ENCODE measurements at places on chromosomes 2 and 18.

DNA sequence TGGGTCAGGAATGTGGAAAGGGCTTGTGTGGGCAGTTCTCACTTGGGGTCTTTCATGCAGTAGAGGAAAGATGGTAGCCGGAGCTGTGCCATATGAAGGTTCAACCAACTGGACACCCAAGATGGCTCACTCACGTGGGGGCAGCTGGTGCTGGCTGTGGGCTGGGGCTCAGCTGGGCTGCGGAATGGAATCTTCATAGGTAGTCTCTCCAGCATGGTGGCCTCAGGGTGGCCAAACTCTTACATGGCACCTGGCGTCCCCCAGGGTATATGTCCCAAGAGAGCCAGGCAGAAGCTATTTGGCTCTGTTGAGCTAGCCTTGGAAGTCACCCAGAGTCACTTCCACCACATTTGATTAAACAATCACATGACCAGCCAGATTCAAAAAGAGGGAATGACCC is 163.1 kb upstream of the KLHL29 start:
- no peak for DNase-seq

GRCh38 chr2:78779761-78780160 is 245.7 kb upstream of the REG3G start:
- no peak for DNase-seq

DNA sequence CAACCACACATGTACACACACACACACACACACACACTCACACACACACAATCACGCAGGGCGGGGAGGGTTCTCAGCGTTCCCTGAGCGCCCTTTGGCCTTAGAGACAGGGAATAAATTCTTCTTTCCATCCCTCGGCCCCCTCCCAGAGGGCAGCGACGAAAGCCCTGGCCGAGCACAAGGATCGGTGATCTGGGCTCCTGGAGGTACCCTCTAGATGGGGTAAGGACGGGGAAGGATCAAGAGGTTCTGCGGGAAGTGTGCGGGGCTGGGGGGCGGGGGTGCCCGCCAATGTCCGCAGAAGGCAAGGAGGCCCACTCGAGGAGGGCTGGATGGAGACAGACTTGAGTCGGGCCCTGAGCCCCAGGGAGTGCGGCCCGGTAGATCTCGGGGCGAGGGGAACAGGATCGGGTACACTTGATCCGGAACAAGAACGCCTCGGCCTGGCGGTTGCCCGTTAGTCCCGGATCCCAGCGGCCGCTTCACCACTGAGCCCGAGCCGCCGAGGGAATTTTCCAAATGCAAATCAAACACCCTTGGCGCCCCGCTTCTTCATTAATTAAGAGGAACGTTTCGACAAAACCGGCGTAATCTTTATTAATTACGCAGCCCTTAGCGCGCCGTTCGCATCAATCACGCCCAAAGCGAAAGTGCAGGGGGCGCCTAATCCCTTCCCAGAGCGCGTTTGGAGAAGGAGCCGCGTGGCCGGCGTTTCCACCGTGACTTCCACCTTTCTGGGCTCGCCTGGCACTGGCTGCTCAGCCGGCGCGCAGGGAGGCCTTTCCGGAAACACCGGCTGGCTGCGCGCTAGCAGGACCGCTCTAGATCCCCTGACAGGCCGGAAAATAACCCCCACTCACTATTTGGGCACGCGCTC is 7.0 kb upstream of the PAX3 start:
- DNase-seq: no peak

DNA sequence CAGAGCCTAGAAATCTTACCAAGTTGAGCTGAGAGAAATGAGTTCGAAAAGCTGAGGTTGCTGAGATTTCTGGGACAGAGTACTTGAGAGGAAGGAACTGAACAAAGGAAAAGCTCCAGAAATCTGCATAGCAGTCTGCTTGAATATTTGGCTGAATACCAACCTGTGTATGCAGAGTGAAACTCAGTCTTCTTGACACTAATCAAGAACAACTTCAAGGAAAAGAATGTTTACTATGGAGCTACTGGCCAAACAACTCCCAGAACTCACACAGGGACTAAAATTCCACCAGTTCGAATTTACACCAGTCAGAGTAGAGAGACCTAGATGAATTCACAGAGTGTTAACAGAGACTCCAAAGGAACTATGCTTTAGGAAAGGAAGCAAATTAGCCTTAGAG is 66.5 kb downstream of the USP37 start:
- no peak for DNase-seq

DNA sequence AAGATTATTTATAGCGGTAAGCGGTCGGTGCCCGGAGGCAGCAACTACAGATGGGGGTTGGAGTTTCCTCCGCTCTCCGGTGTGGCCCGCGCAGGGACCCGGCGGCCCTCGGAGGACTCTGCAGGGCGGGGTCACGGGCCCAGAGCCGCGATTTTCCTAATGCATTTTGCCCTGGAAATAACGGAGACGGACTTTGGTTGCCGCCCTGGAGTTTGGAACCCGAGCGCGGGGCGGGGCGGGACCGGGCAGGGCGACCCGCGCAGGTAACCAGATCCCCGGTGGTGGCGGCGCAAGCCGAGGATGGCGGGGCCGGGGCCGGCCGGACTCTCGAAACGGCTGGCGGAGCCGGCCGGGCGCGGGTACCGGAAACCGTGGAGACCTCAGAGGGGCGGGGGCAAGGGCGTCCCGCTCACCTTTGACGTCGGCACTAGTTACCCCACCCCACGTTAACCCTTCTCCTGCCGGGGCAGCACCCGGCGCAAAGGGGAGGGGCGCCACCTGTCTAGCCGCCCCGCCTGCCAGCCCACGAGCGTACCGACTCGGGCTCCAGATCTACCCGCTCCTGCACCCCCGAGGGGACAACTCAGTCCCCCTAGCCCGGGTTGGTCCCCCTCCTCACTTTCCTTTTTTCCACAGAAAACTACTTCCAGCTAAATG is 2.9 kb downstream of the CYP26B1 start:
- no peak for DNase-seq

GRCh38 chr18:58590839-58591238 is 38.1 kb downstream of the ALPK2 start:
- DNase-seq: no peak

DNA sequence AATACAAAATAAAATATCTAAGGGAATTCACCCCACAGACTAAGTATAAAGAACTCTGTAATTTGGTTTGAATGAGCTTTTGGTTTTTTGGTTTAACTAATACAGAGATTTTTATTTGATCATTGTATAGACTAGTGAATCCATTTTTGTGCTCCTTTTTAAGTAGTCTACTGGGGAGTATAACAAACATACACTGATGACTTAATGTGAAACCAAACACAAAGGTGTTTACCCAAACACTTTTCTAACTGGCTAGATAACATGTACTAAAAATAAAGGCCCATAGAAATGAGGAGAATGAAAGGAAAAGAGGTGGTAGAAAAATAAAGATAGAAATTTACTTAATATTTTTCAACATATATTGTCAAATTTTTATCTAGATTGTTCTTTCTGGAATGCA is 146.0 kb downstream of the NRXN1 start:
- no peak for DNase-seq

DNA sequence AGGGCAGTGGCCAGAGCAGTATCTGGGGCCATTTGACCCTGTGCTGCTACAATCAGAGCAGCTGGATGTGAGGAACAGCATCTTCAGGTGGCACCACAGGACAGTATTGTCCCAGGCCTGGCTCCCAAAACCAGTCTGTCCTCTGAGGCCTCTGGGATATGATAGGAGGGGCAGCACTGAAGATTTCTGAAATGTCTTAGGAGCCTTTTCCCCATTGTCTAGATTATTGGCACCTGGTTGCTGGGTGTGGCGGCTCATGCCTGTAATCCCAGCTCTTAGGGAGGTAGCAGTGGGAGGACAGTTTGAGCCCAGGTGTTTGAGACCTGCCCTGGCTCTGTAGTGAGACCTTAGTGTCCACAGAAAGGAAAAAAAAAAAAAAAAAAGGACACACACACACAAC is 270.6 kb upstream of the FBXO11 start:
- no peak for DNase-seq

DNA sequence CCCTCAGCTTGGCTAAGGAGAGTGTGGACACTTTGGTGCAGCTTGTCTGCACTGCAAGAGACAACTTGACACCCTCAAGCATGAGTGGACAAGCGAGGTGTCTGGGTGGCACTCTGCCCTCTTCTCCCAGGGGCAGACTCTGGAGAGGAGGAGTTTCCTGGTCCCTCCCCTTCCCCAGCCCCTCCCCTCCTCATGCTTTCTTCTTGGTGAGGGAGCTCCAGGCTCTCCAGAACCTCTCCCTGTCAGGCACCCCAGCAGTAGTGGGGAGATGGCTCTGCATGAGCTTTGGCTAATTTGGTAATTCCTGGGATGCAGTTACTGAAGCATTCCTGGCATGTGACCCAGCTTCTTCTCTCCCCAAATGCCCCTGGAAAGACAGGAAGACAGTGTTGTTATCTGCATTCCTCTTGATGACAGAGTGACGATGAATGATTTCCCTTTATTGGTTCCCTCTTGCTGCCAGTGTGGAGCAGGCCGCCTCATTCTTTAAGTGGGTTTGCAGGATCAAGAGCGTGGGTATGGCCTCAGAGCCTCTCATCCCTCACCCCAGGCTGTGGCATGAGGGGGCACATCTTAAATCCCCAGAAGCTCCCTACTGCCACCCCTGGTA is 89.2 kb downstream of the STPG4 start:
- no peak for DNase-seq

DNA sequence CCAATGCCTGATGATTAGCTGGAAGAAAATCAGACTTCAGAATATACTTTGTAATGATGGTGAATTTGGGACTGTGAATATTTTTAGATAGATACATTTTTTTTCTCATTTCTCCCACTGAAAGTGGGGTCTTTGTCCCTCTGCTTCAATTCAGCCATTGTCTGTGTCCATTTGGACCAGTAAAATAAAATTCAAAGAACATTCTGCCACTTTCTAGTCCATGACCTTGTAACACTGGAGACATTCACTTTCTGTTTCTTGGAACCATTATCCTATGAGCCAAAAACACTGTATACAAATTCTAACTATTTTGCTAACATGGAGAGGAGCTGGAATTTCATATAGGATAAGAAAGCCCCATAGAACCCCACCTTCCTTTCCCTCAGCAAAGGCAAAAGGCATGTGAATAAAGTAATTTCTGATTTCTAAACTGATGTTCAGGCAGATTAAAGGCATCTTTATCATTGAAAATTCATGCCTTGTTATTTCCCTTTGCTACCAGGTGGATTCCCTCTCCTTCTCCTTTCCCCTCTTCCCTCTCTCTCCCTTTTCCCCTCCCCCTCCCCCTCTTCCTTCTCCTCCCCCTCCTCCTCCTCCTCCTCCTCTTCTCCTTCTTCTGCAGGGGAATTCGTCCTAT is 2010.4 kb upstream of the LRRTM1 start:
- no peak for DNase-seq

GRCh38 chr2:168424112-168424951 is 31.7 kb upstream of the CERS6 start:
- DNase-seq: no peak

DNA sequence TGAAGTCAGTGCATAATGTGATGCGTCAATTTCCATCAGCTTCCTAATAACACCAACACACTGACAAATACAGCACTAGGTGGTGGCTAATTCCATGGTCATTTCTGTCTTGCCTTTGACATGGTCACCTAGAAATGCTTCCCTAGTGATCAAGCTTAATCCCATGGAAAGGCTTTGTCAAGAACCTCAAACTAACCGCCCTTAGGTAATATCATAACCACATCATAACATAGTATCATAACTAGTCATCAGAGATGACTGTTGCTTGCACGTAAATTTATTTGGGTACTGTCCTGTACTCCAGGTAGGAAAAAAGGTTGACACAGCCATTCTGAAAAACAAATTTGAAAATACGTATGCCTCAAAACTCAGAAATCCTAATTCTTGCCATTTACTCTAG is 471.8 kb downstream of the IRS1 start:
- no peak for DNase-seq
